ENCODE measurements at places on chromosomes 16 and 17. TPM values are rescaled to one million over a fixed set of nuclear protein-coding genes. Genes with fewer than 3 reads are reported as not detected.

The CDH8 gene
- 0.21 TPM for total RNA-seq

The DYNC1LI2 gene
- total RNA-seq = 103 TPM

The TMC5 gene
- total RNA-seq = not detected

The KATNB1 gene
- 9.0 TPM for total RNA-seq

The TSPAN10 gene
- 0.57 TPM for total RNA-seq

The ZNF423 gene
- total RNA-seq = 6.2 TPM

The HASPIN gene
- 0.21 TPM for total RNA-seq

- no peak for DNase-seq
- no peak overlapping the region for H3K4me3 ChIP-seq
- no peak overlapping the region for H3K27ac ChIP-seq
- H3K27me3 ChIP-seq = no peaks in the 10 kb centered on the region
Observed at GRCh38 chr16:86850670-86851069, 272.3 kb downstream of the FOXL1 start.

DNA sequence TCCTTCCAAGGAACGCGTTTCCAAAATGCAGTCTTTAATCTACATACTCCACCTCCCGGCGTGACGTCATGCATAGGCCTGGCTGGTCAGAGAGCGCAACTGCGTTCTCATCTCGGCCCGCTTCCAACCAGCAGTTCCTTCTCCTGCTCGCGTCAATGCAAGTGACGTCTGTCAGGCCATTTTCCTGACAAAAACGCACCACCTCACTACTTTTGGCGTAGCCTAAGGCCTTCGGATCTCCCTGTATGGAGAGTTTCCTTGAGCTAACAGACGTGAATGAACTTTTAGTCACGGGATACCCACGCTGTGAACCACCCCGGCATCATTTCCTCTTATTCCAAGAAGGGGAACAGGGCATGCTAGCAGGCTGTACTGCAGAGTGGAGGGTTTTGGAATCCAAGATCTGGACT, 25.0 kb downstream of the TEX14 start:
- peaks cover 7% of the 10 kb centered on the region for H3K4me1 ChIP-seq
- no peak overlapping the region for H3K27ac ChIP-seq
- peak; percentile 66 for DNase-seq
- H3K36me3 ChIP-seq = no peaks in the 10 kb centered on the region

GRCh38 chr16:86510465-86511261, at the start of gene FOXF1:
TSS of gene FOXF1 (plus strand) at chr16:86510527. CDS start at chr16:86510570, 43 bp downstream.
- no peak within 1 kb of the TSS for H3K27ac ChIP-seq
- peak within 1 kb of the TSS; percentile 56 for H3K4me3 ChIP-seq
- peak; percentile 35 for DNase-seq

DNA sequence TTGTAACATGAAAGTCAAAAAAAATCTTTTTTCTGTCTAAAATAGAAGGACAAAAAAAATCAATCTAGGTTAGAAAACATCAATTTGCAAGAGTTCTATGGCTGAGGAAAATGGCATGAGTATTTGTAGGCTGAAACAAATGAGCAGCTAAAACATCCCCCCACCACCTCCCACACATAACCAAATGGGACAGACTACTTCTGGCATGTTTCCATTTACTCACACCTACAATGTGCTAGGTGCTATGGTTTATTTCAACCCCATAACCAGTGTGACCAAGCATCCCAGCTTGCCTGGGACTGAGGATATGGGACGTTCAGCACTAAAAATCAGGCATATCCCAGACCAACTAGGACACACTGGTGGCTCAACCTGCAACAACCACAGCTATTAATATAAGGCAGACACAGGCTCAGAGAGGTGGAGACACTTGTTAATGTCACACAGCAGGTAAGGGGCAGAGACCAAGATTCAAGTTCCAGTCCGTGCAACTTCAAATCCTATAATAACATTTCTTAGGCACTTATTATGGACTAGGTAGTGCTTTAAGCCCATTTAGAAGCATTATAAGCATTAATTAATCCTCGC, 96.0 kb downstream of the XYLT1 start:
- DNase-seq = no peak
- H3K36me3 ChIP-seq = no peaks in the 10 kb centered on the region
- H3K27ac ChIP-seq = no peak overlapping the region
- H3K4me1 ChIP-seq = peaks cover 23% of the 10 kb centered on the region

GRCh38 chr17:16975744-16976625, 4.1 kb upstream of the TNFRSF13B start:
- no peaks in the 10 kb centered on the region for H3K36me3 ChIP-seq
- no peak overlapping the region for H3K4me3 ChIP-seq
- H3K27me3 ChIP-seq = no peaks in the 10 kb centered on the region
- no peak overlapping the region for H3K27ac ChIP-seq
- peaks cover 8% of the 10 kb centered on the region for H3K4me1 ChIP-seq
- no peak for DNase-seq

DNA sequence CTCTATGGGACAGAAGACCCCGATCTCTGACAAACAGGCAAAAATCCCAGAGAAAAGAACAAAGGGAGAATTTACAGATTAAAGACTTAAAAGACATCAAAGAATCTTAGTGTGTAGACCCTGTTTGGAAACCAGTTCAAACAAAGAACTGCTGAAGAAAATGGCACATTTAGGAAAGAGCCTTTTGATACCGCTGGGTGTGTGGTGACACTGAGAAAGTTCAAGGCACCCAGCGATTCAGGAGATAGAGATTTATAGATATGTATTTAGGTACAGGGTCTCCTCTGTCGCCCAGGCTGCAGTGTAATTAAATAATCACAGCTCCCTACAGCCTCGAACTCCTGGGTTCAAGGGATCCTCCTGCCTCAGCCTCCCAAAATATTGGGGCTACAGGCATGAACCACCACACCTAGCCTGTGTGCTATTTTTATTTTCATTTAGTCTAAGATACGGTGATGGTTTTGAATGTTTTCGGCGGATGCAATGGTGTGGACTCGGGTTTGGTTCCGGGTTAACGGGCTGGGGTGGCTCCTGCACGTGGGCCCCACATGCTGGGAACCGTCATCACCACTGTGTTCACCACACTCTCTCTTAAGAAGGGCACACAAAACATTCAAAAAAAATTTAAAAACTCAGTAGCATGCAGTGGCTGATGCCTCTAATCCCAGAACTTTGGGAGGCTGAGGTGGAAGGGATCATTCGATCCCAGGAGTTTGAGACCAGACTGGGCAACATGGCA, 114.0 kb downstream of the ZNF778 start:
- H3K4me3 ChIP-seq = no peak overlapping the region
- DNase-seq = no peak
- H3K27ac ChIP-seq = no peak overlapping the region
- no peaks in the 10 kb centered on the region for H3K27me3 ChIP-seq

GRCh38 chr16:24991349-24991748, 23.8 kb downstream of the ARHGAP17 start:
- H3K27ac ChIP-seq = peak overlapping the region; percentile 58
- H3K36me3 ChIP-seq = no peaks in the 10 kb centered on the region
- H3K27me3 ChIP-seq = no peaks in the 10 kb centered on the region

DNA sequence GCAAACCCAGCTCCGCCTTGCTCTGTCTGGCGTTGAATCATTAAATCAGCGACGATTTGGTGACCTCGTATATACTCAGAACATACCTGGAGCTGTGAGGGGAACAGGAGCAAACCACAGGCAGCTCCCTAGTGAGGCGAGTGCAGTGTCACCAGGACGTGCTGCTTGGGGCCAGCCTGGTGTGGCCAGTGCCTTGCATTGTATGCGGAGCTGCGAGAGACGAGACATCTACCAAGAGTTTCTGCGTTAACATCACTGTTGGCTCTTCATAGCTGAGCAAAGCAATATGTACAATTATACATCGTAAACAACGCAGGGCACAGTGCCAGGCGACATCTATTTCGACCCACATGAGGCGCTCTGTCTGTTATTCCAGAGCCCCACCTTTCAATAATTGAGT, 27.9 kb downstream of the MINK1 start:
- peaks cover 40% of the 10 kb centered on the region for H3K4me1 ChIP-seq
- DNase-seq = no peak
- no peaks in the 10 kb centered on the region for H3K27me3 ChIP-seq
- no peak overlapping the region for H3K27ac ChIP-seq
- H3K36me3 ChIP-seq = peaks cover 10% of the 10 kb centered on the region

DNA sequence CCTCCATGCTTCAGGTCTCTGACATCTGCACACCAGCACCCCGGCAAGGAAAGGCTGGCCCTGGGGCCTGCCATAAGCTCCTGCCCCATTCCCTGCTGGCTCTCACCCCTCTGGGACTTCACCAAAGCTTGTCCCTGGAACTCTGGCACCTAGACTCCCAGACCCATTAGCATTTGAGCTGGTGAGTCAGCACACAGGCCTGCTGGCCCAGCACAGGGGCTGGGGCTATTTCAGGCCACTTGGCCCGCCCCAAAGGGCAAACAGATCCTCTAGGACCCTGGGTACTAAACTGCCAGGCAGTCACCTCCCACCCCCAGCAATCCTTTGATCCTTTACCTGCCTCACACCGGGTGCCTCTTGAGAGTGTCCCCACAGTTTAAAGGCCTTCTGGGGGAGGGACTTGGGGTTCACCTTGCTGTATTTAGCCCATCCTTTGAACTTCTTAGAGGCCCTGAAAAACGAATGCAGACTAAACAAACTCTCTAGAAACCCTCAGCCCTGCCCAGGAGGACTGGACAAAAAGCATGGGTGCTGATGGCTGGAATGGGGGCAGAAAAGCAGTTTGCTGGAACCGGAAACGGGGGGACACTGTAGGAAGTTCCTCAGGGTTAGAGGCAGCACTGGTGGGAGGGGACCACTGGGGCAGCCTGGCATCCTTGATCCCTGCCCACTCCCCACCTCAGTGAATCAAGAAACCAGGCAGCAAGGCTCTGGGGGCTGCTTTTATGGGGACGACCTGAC, 3.2 kb upstream of the SAMD14 start:
- peaks cover 21% of the 10 kb centered on the region for H3K4me1 ChIP-seq
- DNase-seq = peak; percentile 66
- peaks cover 22% of the 10 kb centered on the region for H3K27me3 ChIP-seq
- no peak overlapping the region for H3K4me3 ChIP-seq

DNA sequence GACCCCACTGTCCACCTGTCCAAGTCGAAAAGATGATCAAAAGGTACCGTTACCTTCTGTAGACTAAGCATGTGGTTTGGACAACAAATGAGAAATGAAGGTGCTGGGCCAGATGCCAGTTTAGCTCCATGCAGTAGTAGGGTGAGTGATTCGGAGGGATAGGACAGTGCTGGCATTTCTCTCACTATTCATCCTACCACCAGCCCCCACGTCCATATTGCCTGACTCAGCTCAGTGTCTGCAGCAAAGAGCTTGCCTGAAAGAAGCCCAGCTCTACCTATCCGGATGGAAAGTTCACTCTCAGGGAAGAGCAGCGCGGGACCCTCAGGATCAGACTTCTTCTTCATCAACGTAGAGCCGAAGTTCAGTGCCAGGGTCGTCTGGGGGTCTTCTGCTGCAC, 145.0 kb downstream of the SLC39A11 start:
- DNase-seq = no peak
- H3K4me1 ChIP-seq = no peaks in the 10 kb centered on the region
- no peak overlapping the region for H3K4me3 ChIP-seq

DNA sequence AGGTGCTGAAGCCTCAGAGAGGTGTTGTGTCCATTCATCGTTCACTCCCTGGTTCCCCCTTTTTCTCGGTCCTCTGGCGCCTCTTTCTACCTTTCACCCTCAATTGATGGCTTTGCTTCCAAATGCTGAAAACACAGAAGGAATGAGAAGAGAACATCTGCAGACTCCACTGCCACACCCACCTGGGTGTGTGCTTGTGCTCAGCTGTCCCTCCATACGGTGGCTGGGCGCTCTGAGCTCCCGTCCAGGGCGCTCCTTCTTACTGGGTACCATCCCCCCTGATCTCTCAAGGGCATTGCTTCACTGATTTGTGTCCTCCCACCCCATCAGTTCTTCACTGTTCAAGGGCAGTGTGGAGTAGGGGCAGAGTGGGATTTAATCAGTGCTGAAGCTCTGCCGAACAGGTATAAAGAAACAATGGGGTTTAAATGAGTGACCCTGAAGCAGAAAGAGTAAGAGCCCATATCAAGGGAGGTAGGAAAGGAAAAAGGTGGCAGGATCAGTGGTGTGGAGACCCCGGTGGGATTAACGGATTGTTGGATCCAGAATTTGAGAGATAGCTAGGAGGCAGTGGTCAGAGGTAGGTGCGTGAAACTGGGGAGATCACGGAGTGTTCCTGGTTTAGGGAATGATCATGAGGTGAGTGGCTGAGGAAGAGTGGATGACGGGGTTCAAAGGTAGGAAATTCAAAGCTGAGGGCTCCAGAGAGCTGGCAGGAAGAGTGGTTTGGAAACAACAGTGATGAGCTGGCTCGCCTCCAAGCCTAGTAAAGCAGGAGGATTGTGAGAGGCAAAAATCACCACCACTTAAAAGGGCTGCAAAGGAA, 40.8 kb downstream of the MRTFB start:
- H3K36me3 ChIP-seq = no peaks in the 10 kb centered on the region
- H3K27me3 ChIP-seq = no peaks in the 10 kb centered on the region
- no peak overlapping the region for H3K4me3 ChIP-seq

- peaks cover 66% of the 10 kb centered on the region for H3K4me1 ChIP-seq
- no peak overlapping the region for H3K4me3 ChIP-seq
- H3K27ac ChIP-seq = no peak overlapping the region
- H3K27me3 ChIP-seq = no peaks in the 10 kb centered on the region
- DNase-seq = no peak
Observed at GRCh38 chr17:78001182-78001581, 42.7 kb downstream of the TNRC6C start.

DNA sequence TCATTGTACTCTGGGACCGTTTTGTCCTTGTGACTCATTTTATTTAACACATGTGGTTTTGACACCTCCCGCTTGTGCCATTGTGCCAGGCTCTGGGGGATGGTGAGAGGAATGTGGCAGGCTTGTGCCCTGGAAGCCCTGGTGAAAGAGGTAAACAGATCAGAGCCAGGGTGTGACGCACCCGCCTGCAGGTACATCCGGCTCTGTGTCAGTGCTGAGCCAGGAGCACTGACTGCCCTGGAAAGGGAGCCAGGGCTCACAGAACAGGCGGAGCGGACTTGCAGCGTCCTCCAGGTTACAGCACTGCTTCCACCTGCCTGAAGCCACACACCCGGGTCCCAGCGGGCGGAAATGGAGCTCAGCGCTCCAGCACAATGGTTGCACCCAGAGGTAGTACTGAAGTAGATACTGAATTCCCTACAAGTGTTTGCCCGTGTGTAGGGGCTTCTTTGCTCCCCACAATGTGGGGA, 30.6 kb downstream of the CDRT15 start:
- H3K36me3 ChIP-seq = no peaks in the 10 kb centered on the region
- no peak overlapping the region for H3K4me3 ChIP-seq
- DNase-seq = peak; percentile 72
- no peaks in the 10 kb centered on the region for H3K27me3 ChIP-seq
- peak overlapping the region; percentile 79 for H3K27ac ChIP-seq

- no peak overlapping the region for H3K27ac ChIP-seq
- no peaks in the 10 kb centered on the region for H3K4me1 ChIP-seq
- no peak overlapping the region for H3K4me3 ChIP-seq
- no peak for DNase-seq
- no peaks in the 10 kb centered on the region for H3K36me3 ChIP-seq
Observed at GRCh38 chr16:4597174-4597573, 17.5 kb downstream of the UBALD1 start.

- no peaks in the 10 kb centered on the region for H3K36me3 ChIP-seq
- DNase-seq = no peak
- no peaks in the 10 kb centered on the region for H3K27me3 ChIP-seq
Observed at GRCh38 chr16:15773968-15774367, 82.9 kb downstream of the MYH11 start.
